ENCODE measurements at places on chromosomes 12 and 14.
A peak's percentile ranks its signal among the peaks of the same experiment; 100 is the strongest.

DNA sequence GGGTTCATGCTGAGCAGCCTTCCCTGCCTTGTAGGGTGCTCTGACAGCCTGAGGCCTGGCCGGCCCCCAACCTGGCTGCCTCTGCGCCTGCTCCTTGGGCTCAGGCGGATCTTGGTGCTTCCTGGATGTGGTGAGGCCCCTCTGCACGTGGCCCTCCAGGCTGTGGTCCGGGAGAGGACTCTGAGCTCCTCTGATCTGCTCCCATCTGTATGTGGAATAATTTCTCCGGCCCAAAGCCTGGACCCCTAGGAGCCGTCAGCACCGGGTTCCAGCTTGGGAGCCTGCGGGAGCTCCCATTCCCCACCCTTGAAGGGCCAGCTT lies 21.3 kb upstream of the EIF2B2 start:
- DNase-seq = no peak

DNA sequence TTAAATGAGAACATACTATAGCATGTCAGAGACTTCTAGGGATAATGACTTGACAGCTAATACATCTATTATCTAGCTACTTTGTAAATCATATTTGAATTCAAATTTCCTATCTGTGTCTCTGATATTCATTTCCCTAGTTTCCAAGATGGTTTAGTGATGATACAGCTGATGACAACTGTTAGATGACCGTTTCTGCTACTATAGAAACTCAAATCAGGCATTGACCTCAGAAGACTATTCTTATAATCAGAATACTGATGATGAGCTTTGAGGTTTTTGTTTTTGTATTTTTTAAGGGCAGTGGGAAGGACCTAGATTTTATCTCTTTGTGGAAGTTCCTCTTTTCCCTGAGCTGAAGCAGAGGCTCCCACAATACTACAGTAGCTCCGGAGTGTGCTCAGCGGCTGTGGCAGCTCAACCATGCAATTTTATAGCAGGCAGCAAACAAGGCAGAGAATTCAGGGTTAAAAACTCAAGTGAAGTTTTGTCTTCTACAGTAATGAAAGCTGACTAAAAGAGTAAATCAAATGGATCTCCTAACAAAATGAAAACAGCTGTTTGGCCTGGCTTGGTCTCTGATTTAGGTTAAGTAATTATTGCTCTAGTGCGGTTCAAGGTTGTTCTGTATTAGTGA lies 145.1 kb downstream of the SLC25A21 start:
- DNase-seq = no peak

- no peak for DNase-seq
Observed at GRCh38 chr14:94394581-94395207, 6.3 kb upstream of the SERPINA1 start.

- no peak for DNase-seq
Observed at GRCh38 chr14:26389646-26390508, 208.0 kb downstream of the NOVA1 start.

DNA sequence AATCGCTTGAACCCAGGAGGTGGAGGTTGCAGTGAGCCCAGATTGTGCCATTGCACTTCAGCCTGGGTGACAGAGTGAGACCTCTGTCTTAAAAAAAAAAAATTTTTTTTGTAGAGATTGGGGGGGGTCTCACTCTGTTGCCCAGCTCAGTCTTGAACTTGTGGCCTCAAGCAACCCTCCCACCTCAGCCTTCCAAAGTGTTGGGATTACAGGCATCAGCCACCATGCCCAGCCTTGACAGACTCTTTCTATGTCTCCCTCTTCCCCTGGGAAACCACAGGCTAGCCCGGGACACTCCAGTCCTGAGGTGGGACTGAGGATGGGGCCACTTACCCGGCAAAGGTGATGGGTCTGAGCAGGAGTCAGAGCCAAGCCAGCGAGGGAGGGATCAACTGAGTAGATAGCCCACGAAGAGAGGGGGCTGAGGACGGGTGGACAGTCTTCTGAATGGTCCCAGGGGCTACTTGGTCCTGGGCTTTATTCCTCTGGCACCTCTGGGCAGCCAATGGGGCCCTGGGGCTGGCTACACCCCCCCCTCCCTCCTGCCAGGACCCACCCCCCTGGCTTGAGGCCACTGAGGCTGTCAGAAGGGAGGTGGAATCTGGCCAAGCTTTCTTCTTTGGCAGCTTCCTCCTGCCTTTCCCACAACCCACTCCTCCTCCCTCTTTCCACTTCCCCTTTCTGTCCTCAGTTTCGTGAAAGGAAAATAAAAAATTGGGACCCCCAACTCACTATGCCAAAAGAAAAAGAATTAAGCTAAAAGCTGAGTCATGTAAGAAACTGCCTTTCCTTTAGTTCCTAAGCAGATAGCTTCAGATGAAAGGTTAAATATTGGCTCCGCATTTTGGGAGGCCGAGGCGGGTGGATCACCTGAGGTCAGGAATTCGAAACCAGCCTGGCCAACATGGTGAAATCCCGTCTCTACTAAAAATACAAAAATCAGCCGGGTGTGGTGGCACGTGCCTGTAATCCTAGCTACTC lies at the start of gene SDS:
Gene SDS, minus strand, starts transcription at position 453 of the 981 bp plus-strand sequence. CDS start 4,179 bp downstream, outside the sequence.
- peak; percentile 88 for DNase-seq

- no peak for DNase-seq
Observed at GRCh38 chr14:100755649-100756048, 29.0 kb downstream of the DLK1 start.

DNA sequence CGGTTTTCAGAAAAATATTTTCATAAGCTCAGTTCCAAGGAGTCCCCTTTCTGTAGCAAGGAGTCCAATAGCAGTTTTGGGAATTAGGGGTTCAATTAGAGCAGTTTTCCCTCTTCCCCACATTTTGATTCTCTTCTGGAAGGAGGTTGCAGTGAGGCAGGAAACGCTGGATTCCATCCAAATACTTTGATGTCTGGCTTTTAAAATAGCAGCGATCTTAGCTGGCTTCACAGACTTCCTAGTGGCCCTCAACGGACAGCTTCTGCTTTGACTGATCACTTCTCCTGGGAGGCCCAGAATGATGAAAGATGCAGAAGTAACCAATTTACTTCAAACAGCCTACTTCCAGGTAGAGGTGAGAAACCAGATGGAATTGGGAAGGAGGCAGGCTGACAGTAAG lies 63.1 kb downstream of the C12orf75 start:
- DNase-seq = no peak

DNA sequence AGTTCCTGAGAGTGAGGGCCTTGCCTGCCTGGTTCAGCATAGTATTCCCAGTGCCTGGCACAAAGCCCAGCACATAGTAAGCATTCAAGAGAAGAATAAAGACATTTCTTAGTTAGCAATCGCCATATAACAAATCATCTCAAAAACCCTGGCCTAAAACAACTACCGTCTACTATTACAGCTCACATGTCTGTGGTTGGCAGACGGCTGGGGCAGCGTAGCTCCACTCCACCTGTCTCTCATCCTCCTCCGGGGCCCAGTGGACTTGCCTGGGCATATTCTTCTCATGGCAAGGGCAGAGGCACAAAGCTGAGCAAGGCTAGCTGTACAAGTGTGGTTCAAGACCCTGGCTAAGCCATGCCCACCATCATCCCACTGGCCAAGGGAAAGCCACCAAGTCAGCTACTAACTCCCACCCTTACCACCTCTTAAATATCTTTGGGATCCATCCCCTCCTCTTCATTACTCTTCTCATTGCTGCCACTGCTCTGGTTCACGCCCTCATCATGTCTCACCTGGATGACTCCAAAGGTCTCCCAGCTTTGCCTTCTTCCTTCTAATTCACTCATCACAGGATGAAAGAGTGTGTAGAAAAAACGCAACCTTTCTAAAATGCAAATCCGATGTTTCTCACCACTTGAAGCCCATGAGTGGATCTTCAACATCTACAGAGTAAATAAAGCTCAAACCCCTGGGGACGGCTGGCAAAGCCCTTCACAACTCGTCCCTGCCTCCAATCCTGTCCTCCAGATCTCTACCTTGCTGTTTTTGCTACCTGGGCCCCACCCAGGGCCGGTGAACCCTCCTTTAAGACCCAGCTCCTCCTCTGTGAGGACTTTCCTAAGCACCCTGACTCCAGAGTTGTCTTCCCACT lies 10.4 kb downstream of the TMEM229B start:
- DNase-seq = no peak

- DNase-seq = peak; percentile 65
Observed at GRCh38 chr14:76925097-76925441, 98.9 kb downstream of the LRRC74A start.

GRCh38 chr12:120483621-120484020 lies 12.3 kb upstream of the DYNLL1 start:
- DNase-seq = no peak

- no peak for DNase-seq
Observed at GRCh38 chr12:48779869-48780268, 9.0 kb downstream of the ADCY6 start.

DNA sequence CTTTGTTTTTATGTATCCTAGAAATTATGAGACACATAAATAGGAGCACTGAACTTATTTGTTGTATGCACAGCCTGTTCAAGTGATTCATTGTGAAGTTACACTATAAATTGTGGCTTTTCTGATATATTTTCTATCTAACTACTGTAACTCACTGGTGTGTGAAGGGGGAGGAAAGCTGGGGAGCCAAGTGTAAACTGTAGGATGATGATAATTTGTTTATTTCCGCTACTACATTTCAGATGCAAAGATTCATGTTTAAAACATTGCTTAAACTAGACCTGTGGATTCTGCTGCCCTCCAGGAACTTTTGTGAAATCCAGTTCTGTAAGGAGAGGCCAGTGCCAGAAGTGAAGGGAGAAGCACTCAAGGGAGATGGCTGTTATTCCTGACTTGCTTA lies 3.3 kb downstream of the TMTC2 start:
- no peak for DNase-seq

GRCh38 chr14:71324767-71325272 lies 417.6 kb downstream of the PCNX1 start:
- DNase-seq = no peak

DNA sequence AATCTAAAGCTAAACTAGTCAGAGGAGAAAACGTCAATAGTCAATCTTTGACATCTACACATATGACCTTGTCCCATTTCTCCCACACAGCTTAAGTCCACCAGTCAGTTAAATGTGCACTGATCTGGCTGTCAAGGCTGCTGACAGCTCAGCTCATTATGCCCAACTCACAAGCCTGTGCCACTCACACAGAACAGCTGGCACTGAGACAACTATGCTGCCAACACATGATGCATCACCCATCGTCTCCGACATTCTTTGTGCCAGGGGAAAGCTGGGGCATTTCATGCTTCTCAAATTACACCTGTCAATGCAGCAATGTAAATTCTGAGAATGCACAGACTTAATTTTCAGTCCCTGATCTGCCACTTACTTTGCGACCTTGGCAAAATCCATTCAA lies 25.3 kb downstream of the GNS start:
- peak; percentile 89 for DNase-seq

GRCh38 chr12:4648104-4648500 lies 749 bp downstream of the AKAP3 start:
- no peak for DNase-seq

DNA sequence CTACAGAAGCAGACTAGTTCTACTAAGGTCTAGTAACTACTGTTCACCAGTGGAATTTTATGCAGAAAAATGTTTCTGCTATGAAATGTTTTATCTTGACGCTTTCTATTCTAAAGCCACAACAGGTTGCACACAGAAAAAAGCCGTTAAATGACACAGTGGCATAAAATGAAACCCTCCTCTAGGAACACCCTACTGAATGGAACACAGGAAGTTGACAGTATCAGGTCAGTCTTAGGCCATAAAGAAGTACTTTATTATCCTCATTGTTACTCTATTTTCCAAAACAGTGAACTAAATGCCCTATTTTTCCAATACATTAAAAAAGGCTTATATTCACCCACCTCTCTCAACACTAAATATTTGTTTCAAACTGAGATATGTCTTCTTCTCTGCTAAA lies 21.9 kb downstream of the EPS8 start:
- no peak for DNase-seq

- DNase-seq = peak; percentile 25
Observed at GRCh38 chr12:110688446-110689280, at the start of gene HVCN1. HVCN1 (minus strand) TSS chr12:110689115; CDS start chr12:110683245, 5,870 bp downstream.

GRCh38 chr12:132194556-132194955 lies 50.3 kb downstream of the NOC4L start:
- DNase-seq = no peak

- DNase-seq = no peak
Observed at GRCh38 chr14:93957751-93958566, 18.4 kb downstream of the ASB2 start.

DNA sequence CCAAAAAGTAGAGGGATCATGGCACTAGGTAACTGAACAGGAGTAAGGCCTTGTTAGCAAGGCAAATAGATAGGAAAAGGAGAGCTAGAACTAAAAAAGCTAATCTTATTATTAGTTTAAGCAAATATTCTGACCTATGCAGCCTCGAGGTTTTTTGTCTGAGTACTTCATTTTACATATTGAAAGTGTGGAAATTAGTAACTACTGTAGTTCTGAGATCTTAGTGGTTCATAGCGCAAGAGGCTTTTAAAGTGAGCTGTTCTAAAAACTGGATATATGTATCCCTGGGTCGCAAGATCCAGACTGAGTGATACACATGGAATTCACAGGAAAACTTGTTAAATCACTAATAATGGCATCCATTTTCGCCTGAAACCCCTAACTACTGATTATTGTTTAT lies 411.0 kb upstream of the SOX5 start:
- no peak for DNase-seq

- no peak for DNase-seq
Observed at GRCh38 chr14:106417224-106418049, 891.1 kb downstream of the TMEM121 start.

- DNase-seq = no peak
Observed at GRCh38 chr14:59244581-59244980, 56.1 kb downstream of the DAAM1 start.

DNA sequence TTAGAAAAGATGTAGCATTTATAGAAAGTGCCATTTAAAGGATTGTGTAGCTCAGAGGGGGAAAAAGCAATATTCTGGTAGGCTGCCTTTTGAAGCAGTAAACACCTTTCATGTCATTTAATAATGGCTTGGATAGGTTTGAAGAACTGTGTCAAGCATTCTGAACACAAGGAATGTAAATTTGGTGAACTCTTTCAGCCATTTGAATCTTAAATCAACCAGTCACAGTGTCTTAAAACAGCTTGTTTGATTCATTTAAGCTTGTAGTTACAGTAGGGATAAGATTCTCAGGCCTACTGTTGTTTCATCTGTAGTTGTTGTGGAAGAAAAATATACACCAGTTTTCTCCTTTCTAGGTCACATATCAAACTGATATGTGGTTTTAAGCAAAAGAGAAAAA lies 299.4 kb upstream of the NOVA1 start:
- DNase-seq = no peak

DNA sequence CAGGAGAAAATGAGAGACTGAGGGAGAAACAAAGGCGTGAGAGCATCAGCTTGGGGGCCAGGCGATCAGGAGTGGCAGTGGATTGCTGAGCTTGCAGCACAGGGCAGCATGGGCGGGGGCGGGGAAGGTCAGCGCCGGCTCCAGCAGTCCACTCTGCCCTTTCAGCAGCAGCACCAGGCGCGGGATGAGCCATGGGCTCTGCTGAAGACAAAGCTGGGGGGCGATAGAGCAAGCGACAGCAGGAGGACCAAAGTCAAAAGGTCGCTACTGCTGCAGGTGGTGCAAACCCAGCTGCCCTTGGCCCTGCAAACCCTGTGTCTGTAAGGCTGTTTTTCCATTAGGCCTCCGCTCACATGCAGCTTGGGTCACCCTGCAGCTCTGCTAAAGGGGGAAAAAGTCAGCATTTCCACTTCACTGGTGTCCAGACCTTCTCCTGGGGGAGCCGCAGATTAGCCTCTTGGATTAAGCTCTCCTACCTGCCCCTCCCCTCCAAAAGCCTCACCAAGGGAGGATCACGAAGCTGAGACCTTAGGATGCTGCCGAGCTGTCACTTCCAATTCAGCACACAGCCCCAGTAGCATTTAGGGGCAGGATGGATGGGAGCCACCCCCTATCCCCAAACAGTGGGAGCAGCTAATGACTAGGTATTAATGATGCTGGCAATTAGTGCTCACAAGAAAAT lies 204.8 kb downstream of the DPF3 start:
- peak; percentile 29 for DNase-seq

GRCh38 chr12:54571193-54572188 lies 17.0 kb downstream of the PPP1R1A start:
- peak; percentile 62 for DNase-seq

Measured in brain (organoid and tissue), 16 donors.